ENCODE measurements at places on chromosomes 2 and 18. TPM values are rescaled to one million over a fixed set of nuclear protein-coding genes. Genes with fewer than 3 reads are reported as not detected.
A peak's percentile ranks its signal among the peaks of the same experiment; 100 is the strongest.

The HOXD12 gene
- total RNA-seq, result not detected

- DNase-seq, result no peak
Measured at GRCh38 chr2:28282248-28282647, 110.4 kb upstream of the FOSL2 start.

The SPATA3 gene
- total RNA-seq, result not detected

- peak; percentile 76 for DNase-seq
Measured at GRCh38 chr18:56289381-56289780, 349.0 kb downstream of the TXNL1 start.

DNA sequence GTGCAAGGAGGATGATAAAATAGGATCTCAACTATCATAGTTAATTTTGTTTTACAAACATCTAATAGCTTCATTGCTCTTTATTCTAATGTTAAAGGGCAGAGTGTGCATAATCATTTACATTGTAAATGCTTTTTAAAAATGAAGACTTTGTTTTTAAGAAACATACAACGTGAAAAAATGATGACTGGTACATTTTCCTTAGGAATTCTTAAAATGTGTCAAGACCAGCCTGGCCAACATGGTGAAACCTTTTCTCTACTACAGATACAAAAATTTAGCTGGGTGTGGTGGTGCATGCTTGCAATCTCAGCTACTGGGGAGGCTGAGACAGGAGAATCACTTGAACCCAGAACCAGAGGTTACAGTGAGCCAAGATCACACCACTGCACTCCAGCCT lies 179.0 kb downstream of the PDE1A start:
- no peak for DNase-seq

The REG3G gene
- total RNA-seq, result not detected

DNA sequence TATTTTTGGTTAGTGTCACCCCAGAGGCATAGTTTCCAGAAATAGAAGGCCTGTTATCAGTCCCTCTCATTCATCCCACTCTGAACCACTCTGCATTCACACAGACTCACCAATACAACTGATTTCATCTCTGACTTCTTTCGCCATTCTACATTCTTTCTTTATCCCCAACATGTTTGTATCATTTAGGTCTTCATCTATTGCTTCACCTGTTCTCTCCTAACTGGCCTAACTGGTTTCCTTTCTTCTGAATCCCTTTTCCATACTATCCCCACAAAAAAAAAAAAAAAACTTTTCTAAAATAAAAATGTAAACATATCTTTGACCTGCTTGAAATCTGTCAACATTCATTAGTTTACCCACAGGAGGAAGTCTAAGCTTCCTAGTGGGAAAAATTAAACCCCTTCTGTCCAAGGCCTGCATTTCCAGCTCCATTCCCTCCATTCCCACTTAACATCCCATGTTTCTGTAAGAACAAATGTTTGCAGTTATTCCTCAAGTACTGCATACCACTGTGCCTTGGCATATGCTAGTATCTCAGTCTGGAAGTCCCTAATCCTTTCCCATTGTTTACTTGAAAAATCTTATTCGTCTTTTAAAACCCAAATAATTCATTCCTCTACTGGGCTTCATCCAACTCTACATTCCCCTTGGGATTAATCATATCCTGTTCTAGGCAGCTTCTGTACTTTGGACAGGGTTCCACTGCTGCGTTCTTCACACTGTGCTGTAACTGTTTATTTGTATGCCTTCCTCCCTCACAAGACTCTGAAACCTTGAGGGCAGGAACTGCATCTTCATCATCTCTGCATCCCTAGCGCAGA lies 68.5 kb downstream of the FIGN start:
- peak; percentile 60 for DNase-seq

GRCh38 chr2:53235836-53236582 lies 531.6 kb upstream of the CHAC2 start:
- no peak for DNase-seq

- DNase-seq, result no peak
Measured at GRCh38 chr2:238851761-238852160, 3.9 kb downstream of the TWIST2 start.

The NEU2 gene
- total RNA-seq, result not detected

DNA sequence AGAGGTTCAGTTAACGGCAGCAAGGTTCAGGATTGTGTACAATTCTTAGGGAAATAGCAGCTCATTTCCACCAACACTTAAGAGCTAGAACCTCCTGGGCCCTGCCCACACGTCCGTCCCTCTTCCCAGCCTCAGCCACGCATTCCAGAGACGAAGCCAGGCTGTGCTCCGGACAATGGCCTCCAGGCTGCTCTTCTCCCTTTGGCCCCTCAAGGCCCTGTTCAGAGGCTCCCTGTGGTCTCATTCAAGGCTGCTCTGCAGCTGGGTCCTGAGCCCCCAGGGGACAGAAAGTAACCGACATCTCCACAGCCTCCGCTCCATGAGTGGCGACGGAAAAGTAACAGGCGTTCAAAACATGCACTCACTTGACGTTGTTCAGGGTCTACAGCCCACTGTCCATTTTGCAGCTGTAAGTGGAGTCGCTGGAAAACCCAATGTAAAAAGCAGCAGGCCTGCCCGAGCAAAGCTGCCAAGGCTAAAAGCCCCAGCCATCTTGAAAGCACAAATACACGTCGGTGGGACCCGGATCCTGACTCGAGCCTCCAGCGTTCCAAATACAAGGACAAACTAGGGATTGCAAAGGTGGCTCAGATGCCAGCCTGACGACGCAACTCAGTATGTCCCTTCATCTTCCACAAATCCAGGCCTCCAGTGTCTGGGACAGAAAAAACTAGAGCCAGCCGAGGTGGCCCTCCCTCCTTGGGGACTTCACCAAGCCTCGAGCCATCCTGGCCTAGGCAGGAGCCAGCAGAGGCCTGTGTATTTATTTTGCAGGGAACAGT lies 76.9 kb downstream of the NDUFA10 start:
- DNase-seq, result no peak

The SERPINB10 gene
- total RNA-seq, result not detected

GRCh38 chr2:127342101-127342500 lies 45.7 kb downstream of the MAP3K2 start:
- DNase-seq, result no peak

The GPBAR1 gene
- not detected for total RNA-seq

GRCh38 chr2:127888772-127889171 lies 3.0 kb upstream of the AMMECR1L start:
- no peak for DNase-seq

- DNase-seq, result peak; percentile 8
Measured at GRCh38 chr2:33496150-33496549, 19.7 kb downstream of the RASGRP3 start.

- no peak for DNase-seq
Measured at GRCh38 chr2:121429119-121429903, 101.4 kb upstream of the RNU4ATAC start.

- no peak for DNase-seq
Measured at GRCh38 chr2:235694721-235695601, 201.1 kb downstream of the AGAP1 start.

The CNTNAP5 gene
- not detected for total RNA-seq
